Kidney (tissue), 22 donors: ENCODE measurements at places on chromosomes 7 and 10. TPM values are rescaled to one million over a fixed set of nuclear protein-coding genes. Genes with fewer than 3 reads are reported as not detected.
A peak's percentile ranks its signal among the peaks of the same experiment; 100 is the strongest.

DNA sequence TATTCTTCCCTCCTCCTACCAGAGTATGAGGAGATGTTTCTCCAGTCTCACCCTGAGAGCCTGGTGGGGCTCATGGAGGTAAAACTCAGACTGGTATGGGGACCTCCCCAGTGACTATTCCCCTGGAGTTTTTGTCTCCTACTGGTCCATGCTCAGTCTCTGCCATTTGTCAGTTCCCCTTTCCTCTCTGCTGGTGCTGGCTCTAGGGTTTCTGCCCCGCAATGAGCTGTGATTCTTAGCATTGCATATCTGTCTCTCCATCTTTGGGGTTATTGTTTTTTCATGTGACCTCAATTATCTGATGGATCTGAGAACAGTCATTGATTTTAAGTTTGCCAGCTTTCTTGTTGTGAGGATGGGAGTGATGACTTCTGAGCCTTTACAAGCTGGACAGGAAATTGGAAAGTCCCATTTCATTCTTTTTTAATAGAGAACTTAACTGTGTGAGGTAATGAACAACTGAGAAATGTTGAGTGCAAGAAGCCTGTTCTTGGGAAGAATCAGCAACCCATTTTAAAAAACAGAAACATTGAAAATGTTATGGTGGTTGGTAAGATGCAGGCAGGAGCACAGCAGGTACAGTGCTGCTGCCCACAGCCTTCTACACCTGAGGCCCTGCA lies 26.9 kb downstream of the NACAD start:
- DNase-seq = no peak

DNA sequence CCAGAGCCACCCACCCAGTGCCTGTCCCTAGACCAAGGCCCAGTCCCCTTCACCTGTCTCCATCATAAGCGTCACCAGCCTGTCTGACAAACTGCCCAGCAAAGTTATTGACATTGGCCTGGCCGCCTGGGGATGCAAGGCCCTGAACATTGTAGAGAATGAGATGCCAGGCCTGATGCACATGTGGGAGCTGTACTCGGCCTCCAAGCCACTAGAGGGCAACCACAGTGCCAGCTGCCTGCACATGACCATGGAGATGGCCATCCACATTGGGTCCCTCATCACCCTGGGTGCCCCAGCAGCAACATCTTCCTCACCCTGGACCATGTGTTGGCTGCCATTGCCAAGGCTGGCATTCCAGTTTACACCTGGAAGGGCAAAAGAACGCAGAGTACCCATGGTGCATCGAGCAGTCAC lies 63.7 kb upstream of the ANTXRL start:
- no peak for DNase-seq

GRCh38 chr10:97427571-97428179 lies 1.7 kb downstream of the PGAM1 start:
- DNase-seq = no peak

GRCh38 chr10:93420091-93420490 lies 62.0 kb downstream of the MYOF start:
- peak; percentile 79 for DNase-seq

DNA sequence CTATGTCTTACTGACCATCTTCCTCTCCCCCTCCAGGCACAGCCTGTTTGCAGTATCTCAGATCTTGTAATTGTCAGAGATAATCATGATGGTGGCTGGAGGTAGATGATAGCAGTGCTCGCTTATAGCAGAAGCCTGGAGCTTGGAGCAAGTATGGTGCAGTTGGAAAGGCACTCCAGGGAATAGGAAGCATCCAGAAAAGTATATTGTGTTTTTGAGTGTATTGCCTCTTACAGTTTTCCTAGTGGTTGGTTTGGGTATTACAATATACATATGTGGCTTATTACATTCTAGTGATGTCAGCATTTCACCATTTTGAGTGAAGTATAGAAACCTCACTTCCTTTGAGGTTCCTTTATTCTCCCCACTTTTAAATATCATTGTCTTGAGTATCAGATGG lies 101.5 kb downstream of the STK31 start:
- DNase-seq = no peak

- DNase-seq = no peak
Measured at GRCh38 chr7:123401295-123401694, 133.1 kb downstream of the IQUB start.

DNA sequence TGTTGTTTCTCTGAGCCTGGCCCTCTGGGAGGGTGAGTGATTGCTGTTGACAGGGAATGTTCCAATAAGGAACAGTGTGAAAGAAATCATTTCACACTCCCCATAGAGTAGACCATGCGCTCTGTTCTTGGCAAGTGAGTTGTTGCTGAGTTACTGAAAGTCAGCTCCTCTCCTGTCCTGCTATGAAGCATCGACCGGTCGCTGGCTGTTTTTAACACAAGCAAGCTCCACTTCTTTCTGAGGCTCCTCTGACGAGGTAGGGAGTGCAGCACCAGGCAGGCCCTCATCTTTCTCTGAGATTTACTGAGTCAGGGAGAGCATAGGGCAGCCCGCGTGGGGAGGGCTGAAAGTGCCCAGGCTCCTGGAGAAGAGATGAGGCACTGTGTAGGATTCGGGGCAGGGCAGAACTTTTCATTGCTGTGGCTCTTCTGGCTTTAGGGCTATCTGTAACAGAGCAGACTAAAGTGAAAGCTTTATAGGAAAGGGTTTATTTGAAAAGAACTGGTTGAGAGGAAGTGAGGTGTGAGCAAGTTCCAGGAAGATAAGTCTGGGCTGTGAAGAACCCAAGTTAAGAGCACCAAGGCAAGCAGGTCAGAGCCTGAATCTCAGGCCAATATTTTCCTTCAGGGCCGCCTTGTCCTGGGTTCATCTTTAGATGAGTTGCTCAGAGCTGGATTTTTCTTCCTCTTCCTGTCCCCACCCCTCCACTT lies 332.2 kb downstream of the CCSER2 start:
- DNase-seq = no peak

GRCh38 chr7:138228769-138229168 lies 152.5 kb downstream of the AKR1D1 start:
- DNase-seq = no peak

- no peak for DNase-seq
Measured at GRCh38 chr7:41573862-41574261, 129.0 kb downstream of the INHBA start.

DNA sequence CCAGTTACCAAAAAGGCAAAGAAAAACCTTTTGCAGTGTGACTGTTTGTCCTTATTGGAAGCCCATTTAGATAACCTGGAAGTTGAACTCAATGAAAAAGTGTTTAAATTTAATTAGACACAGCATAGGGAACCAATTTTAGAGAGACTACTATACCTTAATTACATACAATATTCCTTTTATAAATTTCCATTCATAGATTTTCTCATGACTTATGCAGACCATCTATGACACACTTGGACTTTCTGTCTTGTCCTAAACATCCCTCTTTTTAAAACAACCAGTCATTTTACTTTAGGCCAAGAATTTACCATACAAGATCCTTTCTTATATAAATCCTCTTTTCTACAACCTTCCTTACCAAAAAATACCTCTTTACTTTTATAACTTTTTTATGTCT lies 61.6 kb downstream of the MTURN start:
- DNase-seq = no peak

- no peak for DNase-seq
Measured at GRCh38 chr7:46633200-46633599, 712.1 kb upstream of the IGFBP3 start.

- peak; percentile 14 for DNase-seq
Measured at GRCh38 chr7:157002819-157003421, 7.5 kb downstream of the MNX1 start.

GRCh38 chr7:112853422-112853821 lies 63.2 kb upstream of the TMEM168 start:
- DNase-seq = no peak

DNA sequence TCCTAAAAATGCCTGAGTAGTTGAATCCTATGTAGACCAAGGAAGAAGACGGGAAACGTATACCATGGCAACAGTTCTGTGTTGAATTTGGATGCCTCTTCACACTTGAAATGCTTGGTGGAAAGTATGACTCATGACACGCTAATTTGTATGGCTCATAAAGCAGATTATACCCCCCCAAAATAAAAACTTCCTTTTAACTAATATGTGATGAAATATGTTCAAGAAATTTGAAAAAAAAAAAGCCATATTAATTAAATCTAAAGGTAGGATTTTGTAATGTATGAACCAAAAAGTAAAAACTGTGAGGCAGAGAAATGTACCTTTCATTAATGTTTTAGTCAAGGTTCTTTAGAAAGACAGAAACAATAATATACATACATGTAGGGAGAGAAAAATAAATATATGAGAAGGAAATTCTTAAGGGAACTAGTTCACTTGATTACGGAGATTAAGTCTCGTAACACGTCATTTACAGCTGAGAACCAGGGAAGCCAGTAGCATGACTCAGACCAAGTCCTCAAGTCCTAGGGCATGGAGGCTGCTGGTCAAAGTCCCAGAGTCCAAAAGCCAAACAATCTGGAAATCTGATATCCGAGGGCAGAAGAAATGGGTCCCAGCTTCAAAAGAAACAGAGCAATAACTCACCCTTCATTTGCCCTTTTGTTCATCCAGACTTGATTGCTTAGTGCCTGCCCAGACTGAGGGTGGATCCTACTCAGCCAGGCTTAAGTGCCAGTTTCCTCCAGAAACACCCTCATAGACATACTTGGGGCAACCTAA lies 485.1 kb downstream of the SEMA3D start:
- no peak for DNase-seq

DNA sequence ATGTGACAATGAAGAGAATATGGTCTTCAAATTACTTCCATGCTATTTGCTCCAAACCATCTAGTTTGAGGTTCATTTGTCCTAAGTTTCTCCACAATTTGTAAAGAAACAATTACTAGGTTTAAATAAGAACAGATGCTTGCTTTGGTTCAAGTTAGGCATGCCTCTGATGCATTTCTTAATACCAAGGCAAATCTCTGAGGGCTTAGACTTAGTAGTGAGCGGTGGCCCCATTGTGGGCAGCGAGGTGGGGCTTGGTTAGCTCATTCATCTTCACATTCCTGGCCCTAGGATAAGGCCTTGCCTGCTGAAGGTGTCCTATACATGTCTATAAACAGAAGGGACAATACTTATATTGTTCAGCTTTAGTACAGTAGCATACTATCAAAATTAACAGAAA lies 52.4 kb upstream of the RHEB start:
- no peak for DNase-seq

- no peak for DNase-seq
Measured at GRCh38 chr7:44867073-44867995, 18.0 kb downstream of the PURB start.

- no peak for DNase-seq
Measured at GRCh38 chr7:5693529-5693928, 87.9 kb downstream of the RNF216 start.

DNA sequence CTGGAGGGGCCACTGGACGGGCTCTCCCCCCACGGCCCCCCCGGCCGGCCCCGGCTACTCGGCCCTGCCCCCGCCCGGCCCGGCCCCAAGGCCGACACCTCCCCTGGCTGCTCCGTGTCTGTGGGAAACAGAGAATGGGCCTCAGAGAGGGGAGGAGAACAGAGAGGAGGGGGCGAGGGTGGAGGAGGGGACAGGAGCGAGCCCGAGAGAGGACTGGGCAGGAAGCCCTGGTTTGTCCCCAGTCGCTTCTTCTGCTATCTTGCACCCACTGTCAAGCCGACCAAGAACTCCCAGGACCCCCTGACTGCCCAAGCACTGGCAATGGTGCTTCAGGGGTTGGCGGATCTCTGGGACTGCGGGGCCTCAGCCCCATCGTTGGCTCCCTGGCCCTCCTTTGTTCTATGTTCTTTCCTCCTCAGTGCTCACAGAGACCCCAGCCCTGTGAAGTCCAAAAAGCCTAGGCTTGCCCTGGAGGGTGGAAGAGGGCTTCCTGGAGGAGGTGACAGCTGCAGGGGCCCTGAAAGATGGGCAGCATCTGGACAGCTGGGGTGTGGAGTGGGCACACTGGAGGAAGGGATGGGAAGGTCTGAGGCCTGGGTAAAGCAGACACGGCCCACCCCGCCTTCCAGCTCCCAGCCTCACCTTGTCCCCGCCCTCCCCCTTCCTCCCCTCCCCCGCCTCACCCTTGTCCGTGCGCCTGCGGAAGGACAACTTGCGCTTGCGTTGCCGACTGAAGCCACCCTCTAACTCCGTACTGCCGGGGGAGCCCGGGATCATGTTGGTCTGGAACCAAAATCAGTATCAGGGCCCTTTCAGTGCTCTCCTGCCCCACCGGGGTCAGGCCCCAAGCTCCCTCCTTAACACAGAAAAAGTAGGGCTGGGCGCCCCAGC lies 30.1 kb downstream of the KCNH2 start:
- DNase-seq = peak; percentile 60

DNA sequence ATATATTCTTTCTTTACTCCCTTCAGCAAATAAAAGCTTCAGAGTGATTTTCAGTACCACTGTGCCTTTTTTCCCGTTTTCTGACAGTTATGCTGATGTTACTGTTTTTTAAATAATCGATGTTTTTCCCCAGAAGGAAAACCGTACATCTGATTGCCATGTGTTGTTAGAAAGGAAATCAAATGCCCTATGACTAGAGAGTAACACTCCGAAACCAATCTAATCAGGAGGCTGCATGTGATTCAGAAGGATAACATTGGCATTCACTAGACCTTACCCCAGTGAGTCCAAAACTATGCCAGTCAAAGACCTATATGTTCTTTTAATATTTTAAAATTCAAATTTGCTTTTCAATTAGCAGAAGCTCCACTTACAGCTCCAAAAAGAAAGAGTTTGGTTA lies 116.3 kb downstream of the TMEM26 start:
- DNase-seq = no peak

NRAP gene
- not detected for total RNA-seq

PCDH15 gene
- total RNA-seq = not detected

PHF14 gene
- total RNA-seq = 31.7 TPM

SPRN gene
- total RNA-seq = not detected

ASAH2 gene
- 1.3 TPM for total RNA-seq

PNLIPRP1 gene
- not detected for total RNA-seq

C10orf88 gene
- total RNA-seq = 7.6 TPM
